ENCODE measurements at places on chromosomes 13 and 19.

- no peak for DNase-seq
Observed at GRCh38 chr19:42038666-42039065, 31.3 kb downstream of the GRIK5 start.

DNA sequence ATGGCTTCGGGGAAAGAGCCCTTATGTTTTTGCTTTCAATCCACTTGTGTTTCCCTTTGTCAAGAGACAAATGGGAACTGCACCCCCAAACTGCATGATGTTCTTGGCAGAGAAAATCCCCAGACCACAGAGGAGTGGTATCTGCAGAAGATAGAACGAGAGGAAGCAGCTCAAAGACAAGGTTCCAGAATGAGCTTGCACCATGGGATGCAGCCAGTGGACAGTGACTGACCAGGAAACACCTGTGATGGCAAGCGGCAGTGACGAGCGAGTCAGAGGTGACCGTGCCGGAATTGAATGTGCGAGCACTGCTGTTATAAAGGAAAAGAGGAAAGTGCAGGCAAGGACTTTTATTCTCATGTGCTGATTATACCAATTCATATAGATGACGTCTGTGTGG lies 46.3 kb downstream of the IRS2 start:
- no peak for DNase-seq

DNA sequence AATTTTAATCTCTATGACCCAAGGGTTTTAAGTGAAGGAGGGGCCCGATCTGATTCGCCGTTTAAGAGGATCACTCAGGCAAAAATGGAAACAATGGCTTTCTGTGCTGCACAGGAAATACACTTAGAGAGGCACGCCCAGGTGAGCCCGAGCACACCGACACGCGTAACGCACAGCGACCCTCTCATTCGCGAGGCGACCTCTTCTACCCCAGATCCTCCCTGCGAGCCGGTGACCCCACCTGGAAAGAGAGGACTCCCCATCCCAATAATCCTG lies 216 bp downstream of the SH2D3A start:
- DNase-seq, result no peak

GRCh38 chr19:16391301-16392055 lies 66.9 kb downstream of the KLF2 start:
- DNase-seq, result no peak

- no peak for DNase-seq
Observed at GRCh38 chr13:44155422-44156293, 218.0 kb upstream of the SERP2 start.

DNA sequence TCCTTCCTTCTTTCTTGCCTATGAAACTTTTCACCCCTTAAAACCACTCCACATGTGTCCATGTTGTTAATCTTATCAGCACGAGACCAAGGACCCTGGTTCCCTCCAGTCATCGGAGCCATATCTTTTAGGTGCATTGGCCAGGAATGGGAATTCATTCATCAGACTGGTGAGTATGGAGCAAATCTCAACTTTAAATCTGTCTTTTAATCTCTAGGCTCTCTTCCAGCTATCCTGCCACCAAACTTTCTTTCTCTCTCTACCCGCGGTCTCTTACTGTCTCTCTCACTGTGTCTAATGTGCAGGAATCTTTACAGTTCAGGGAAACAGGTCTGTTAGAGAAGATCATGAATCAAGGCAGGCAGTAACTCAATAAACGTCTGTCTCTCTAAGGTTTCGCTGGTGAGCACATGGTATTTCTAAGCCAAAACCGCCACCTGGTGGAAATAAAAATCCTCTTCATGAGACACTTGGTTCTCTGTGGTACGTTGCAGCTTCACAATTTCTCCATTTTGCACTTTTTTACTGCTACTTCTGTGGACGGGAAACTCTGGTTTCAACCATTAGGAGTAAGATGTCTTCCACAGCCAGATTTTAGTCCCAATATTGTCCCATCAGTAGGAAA lies 16.1 kb downstream of the LGALS16 start:
- peak; percentile 49 for DNase-seq

DNA sequence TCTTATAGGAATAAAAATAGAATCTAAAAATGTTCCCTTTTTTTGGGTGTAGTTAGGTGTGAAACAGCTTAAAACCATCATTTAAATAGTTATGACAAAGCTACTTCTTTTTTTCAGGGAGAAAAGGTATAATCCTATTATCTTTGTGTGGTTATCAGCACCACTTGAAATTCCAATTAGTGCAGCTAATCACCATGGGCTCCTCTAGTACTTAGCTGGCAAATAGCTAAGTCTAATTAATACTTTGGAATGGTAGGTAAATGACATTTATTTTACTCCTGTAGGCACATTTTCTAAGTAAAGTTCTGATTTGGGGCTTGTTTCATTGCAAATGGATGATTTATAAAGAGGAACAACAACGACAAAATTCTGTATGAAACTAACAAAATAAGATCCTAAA lies 132.6 kb downstream of the OLFM4 start:
- no peak for DNase-seq

DNA sequence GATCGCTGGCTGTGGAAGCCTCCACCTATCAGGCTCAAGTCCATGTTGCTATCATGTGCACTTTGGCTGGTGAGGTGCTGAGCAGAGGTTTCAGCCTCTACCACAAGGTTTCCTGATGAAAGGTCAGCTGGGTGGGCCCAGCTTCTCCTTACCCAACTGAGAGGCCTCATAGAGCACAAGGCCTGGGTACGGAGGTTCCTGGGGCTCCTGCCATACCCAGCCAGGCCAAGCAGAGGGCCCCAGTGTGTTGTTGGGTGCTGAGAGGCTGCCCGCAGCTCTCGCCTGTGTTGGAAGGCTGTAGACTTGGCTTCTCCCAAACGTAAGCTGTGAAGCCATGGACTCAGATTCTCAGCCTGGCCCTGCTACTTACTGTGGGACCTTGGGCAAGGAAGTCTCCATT lies 28.2 kb downstream of the ACTN4 start:
- DNase-seq, result no peak

DNA sequence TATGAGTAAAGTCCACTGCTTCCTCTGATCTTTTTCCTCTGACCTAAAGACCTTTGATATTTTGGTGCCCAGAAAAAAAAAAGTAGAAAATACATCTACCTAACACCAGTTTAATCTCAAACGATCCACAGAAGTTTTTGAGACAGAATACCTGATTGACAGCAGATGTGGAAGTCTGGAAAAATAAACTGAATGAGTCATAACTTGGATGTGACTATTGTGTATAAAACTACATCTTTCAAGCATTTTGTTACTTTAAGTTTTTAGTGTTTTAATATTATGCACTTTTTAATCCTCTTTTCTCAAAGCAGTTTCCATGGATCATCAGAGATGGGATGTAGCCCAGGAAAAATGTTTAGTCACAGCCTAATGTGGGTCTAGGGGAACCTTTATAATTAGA lies 216.1 kb downstream of the SLITRK1 start:
- no peak for DNase-seq

- no peak for DNase-seq
Observed at GRCh38 chr19:48953141-48953540, 1.5 kb upstream of the BAX start.

DNA sequence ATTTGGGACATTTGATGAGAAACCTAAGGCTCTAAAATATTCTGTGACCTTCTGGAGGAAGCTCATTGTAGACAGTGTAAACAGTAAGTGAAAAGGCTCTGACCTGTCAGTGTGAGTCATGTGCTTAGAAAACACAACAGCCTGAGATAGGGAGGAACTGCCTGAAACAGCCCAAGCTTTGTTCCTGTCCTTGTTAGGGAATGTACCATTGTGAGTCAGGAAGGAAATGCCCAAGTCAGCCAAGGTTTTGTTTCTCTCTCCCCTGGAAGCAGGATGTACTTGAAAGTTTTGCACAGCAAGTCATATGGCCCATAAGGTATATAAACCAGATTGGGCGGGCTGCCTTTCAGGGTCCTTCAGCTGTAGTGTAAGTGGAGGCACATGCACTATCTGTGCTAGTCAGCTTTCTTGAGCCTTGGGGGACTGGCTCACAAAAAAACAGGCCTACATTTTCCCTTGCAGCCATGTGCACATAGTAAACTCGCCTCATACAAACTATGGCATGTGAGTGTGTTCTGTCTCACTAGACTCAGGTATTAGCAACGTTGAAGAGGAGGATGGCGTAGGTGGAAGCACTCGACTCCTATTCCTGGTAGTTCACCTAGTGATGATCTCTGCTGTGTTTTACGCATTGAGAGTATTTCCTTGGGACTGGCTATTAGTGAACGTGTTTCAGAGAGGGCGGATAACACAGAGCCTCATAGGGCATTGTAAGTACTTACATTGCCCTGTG lies 141.2 kb upstream of the KLHL1 start:
- no peak for DNase-seq

- DNase-seq, result no peak
Observed at GRCh38 chr13:89890806-89891205, 1456.7 kb upstream of the MIR17HG start.

- DNase-seq, result no peak
Observed at GRCh38 chr13:50361282-50361681, 346.0 kb downstream of the KCNRG start.

- no peak for DNase-seq
Observed at GRCh38 chr13:34162544-34162933, 344.6 kb downstream of the RFC3 start.

DNA sequence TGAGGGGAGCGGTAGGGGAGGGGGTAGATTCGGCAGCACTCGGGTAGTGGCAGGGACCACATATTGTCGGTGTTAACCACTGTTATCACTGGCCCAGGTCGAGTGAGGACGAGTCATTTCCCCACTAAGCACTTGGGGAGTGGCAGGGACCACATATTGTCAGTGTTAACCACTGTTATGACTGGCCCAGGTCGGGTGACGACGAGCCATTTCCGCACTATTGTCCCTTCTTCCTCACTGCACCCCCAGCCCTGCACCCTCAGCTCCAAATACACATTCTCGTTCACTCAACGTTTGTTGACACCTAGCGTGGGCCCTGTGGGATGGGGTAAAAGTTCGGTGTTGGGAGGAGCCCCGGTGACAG lies 467 bp upstream of the CLN5 start:
- peak; percentile 77 for DNase-seq

- no peak for DNase-seq
Observed at GRCh38 chr19:57239982-57240310, 486 bp upstream of the ZNF805 start.

DNA sequence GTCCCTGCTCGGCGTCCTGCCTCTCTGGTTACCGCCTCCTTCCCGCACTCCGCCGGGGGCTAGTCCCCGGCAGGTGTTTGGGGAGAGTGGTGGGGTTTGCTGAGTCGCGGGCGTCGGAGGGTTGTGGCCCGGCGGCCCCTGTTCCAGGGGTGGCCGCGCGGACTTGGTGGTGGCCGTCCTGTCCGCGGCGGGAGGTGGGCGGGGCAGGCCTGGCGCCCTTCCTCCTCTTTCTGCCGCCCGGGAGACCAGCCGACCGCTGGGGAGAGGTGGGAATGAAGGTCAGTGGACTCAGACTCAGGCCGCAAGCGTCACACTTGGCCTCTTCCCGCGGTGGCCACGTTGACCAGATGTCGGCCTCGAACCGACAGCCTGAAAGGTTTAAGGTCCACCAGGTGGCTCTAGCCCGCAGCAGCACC lies 61.8 kb downstream of the ZNF723 start:
- DNase-seq, result no peak

DNA sequence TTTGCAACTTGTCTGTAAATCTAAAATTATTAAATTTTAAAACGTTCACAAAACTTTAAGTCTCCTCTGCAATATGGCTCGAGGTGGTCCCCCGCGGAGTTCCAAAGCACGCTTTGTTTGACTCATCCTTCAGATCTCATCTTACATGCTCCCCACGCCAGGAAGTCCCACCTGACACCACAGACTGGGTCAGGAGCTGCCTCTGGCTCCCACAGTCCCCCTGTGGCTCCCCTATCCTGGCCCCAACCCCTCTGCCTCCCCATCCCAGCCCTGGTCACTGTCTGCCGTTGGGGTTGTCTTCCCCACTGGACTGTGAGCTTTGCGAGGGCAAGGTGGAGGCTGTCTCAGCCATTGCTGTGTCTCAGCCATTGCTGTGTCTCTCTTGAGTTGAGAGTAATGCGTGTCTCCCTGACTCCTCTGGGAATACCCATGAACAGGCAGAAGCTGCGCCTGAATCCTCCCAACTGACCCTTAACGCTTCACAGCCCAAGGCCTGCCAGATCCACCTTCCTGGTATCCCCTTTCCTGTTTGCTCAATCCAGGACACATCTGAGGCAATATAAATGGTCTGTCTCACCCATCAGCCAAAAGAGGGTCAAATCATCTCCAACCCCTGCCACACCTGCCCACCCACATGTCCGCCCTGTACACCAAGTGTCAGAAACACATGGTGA lies 15.9 kb downstream of the DYRK1B start:
- DNase-seq, result no peak

DNA sequence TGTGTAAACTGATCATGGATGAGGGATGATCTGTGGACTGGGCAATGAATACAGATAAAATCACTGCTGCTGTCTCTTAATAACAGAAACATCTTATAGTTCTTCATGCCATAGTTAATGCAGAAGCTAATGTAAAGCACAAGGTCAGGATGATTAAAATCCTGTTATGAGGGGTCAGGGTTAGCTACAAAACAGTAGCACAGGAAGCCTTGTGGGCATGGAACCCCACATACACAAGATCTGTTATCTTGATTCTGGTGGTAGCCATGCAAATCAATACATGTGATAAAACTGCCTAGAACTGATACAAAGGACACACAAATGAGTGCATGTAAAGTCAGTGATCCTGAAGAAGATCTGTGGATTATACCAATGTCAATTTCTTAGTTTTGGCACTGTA lies 96.4 kb downstream of the KLF12 start:
- no peak for DNase-seq

GRCh38 chr19:55591555-55591954 lies 7.8 kb downstream of the FIZ1 start:
- no peak for DNase-seq

GRCh38 chr19:4388337-4389063 lies 11.8 kb downstream of the SH3GL1 start:
- no peak for DNase-seq

- no peak for DNase-seq
Observed at GRCh38 chr13:110388108-110388943, 81.2 kb downstream of the COL4A2 start.

DNA sequence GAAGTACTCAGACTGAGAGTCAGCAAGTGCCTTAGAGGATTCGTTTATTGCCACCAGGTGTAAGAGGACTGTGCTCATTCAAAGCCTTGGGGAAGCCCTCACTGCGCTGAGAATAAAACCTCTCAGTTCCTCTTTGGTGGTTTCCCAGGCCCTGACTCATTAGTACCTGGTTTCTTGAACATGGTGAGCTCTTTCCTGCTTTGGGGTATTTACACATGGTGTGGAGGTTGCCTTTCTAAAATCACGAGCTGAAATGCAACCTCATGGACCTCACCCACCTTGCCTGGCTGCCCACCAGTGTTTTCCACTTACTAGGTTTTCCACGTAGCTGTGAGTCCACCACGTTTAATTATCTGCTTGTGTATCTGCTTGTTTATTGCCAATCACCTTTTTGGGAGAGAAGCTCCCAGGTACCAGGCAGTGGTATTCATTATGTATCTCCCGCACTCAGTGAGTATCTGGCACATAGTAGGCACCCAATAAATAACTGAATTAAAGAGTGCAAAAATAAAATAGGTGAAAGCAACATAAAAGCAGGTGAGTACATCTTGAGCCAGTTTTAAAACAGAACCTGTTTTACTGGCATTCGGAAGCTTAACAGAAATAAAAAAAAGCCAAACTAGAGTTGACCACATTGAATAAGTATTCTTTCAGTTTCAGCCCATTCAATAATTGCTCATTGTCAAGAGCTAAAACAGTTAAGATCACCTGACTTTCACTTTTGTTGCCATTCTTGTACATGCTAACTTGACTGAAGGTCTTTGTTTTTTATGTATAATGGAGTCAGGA lies 533.0 kb downstream of the MYO16 start:
- no peak for DNase-seq
